Activated T-helper 2 cell treated with anti-CD3 and anti-CD28 coated beads, Interferon-gamma antibody, Interleukin-2, Interleukin-4, amounts not matched to agents 10 μg/mL and 5 μg/mL and 100 μg/mL, durations not matched to agents 14 hours and 24 hours and 36 hours (primary cell): ENCODE measurements at places on chromosomes 3 and 15.

GRCh38 chr3:143478115-143478693 lies 358.6 kb downstream of the CHST2 start:
- DNase-seq, result no peak
- H3K27ac ChIP-seq, result no peak overlapping the region
- H3K36me3 ChIP-seq, result no peaks in the 10 kb centered on the region
- H3K27me3 ChIP-seq, result no peaks in the 10 kb centered on the region
- H3K4me3 ChIP-seq, result no peak overlapping the region

GRCh38 chr3:153052096-153052460 lies 109.9 kb upstream of the RAP2B start:
- no peaks in the 10 kb centered on the region for H3K36me3 ChIP-seq
- no peaks in the 10 kb centered on the region for H3K4me1 ChIP-seq
- no peak overlapping the region for H3K4me3 ChIP-seq
- peaks cover 3% of the 10 kb centered on the region for H3K27me3 ChIP-seq
- H3K27ac ChIP-seq, result no peak overlapping the region

GRCh38 chr3:100254168-100254777 lies 6.5 kb upstream of the TBC1D23 start:
- peak; percentile 23 for DNase-seq
- H3K4me3 ChIP-seq, result no peak overlapping the region
- H3K27ac ChIP-seq, result no peak overlapping the region
- peaks cover 2% of the 10 kb centered on the region for H3K4me1 ChIP-seq
- peaks cover 4% of the 10 kb centered on the region for H3K36me3 ChIP-seq
- H3K27me3 ChIP-seq, result no peaks in the 10 kb centered on the region

DNA sequence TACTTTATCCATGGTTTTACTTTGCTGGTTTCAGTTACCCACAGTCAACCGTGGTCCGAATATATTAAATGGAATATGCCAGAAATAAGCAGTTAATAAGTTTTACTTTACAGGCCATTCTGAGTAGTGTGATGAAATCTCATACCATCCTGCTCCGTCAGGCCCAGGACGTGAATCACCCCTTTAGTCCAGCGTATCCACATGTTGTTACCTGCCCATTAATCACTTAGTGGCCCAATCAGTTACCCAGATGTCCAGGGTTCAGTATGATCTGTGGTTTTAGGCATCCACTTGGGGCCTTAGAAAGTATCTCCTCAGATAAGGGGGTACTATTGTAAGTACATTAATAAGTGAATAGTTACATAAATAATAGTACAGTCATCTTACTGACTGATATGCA lies 88.0 kb downstream of the TTBK2 start:
- DNase-seq, result no peak
- H3K27me3 ChIP-seq, result no peaks in the 10 kb centered on the region
- H3K4me3 ChIP-seq, result no peak overlapping the region
- no peak overlapping the region for H3K27ac ChIP-seq
- H3K36me3 ChIP-seq, result no peaks in the 10 kb centered on the region
- no peaks in the 10 kb centered on the region for H3K4me1 ChIP-seq

- H3K36me3 ChIP-seq, result peaks cover 3% of the 10 kb centered on the region
- H3K27ac ChIP-seq, result no peak overlapping the region
- no peak for DNase-seq
- no peak overlapping the region for H3K4me3 ChIP-seq
Observed at GRCh38 chr3:20057612-20058180, 17.4 kb downstream of the KAT2B start.

GRCh38 chr15:70505411-70505919 lies 257.9 kb downstream of the UACA start:
- H3K36me3 ChIP-seq, result peaks cover 14% of the 10 kb centered on the region
- peaks cover 71% of the 10 kb centered on the region for H3K4me1 ChIP-seq
- H3K4me3 ChIP-seq, result no peak overlapping the region
- no peak overlapping the region for H3K27ac ChIP-seq
- peaks cover 11% of the 10 kb centered on the region for H3K27me3 ChIP-seq

- no peaks in the 10 kb centered on the region for H3K4me1 ChIP-seq
- H3K27ac ChIP-seq, result no peak overlapping the region
Observed at GRCh38 chr3:78848392-78849288, 919.2 kb downstream of the ROBO1 start.

DNA sequence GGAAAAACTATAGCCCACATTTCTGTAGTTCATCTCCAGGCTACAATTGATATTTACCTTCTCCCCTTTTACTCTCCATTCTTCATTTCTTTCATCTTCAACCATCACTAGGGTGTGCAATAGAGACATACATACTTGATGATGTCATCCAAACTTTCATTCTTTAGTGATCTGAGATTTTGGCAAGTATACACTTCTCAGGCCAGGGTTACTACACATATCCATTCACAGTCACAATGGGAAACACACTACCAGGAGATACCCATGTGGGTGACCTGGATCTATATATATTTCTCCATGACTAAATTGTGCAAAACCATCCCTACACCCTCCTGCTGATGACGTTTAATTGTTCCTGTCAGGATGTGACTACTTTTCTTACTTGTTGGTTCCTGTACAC lies 769.5 kb upstream of the DPPA4 start:
- no peak for DNase-seq
- H3K4me3 ChIP-seq, result no peak overlapping the region
- H3K27me3 ChIP-seq, result no peaks in the 10 kb centered on the region
- H3K27ac ChIP-seq, result no peak overlapping the region

- no peak for DNase-seq
- no peak overlapping the region for H3K27ac ChIP-seq
- H3K4me3 ChIP-seq, result no peak overlapping the region
Observed at GRCh38 chr3:69882560-69882959, 117.0 kb upstream of the SAMMSON start.

GRCh38 chr15:63135281-63135680 lies 13.6 kb downstream of the LACTB start:
- no peaks in the 10 kb centered on the region for H3K27me3 ChIP-seq
- H3K4me1 ChIP-seq, result peaks cover 15% of the 10 kb centered on the region
- no peak overlapping the region for H3K27ac ChIP-seq
- peaks cover 28% of the 10 kb centered on the region for H3K36me3 ChIP-seq
- no peak overlapping the region for H3K4me3 ChIP-seq

DNA sequence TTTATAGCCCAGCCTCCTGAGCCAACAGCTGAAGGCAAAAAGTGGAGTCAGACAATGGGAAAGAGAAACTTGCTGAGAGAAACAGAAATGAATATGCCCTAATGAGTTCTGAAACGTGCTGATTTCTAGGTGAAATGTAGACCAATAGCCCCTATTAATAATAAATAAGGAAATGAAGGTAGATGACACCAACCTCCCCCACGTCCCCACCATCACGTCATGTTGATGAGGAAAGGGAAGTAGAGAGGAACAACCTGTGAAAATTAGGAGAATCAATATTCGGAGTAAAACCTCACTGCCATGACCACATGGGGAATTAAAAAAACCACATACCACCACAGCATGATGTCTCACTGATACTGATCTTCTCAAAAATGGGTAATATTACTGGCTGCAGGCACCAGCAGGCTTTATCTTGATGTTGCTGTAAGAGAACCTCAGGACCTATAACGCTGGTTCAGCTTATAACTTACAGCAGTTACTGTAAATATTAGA lies 64.0 kb downstream of the KAT2B start:
- H3K36me3 ChIP-seq, result peaks cover 24% of the 10 kb centered on the region
- peak overlapping the region; percentile 16 for H3K27ac ChIP-seq
- no peaks in the 10 kb centered on the region for H3K27me3 ChIP-seq
- H3K4me1 ChIP-seq, result peaks cover 59% of the 10 kb centered on the region
- no peak overlapping the region for H3K4me3 ChIP-seq
- peak; percentile 40 for DNase-seq
